ENCODE measurements at places on chromosomes 7 and 10.

- no peak for DNase-seq
These were observed 8.8 kb upstream of the INTS1 start for GRCh38 chr7:1512781-1513656.

DNA sequence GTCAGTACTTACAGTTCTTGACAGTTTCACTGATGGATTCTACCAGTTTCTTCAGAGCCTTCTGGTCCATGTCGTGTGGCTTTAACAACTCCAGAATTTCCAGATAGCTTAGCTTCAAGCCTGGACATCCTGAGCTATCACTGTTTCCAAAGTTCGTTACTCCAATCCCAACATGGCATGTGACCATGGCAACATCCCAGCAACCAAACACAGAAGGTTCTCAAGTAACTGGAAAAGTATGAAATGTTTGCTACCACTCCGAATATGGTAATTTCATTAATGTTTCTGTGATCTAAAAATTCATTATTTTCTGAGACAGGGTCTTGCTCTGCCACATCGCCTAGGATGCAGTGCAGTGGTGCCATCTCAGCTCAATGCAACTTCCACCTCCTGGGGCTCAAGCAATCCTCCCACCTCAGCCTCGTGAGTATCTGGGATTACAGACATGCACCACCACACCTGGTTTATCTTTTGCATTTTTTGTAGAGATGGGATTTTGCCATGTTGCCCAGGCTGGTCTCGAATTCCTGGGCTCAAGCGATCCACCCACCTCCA is 29.3 kb downstream of the RBM48 start:
- DNase-seq: no peak

DNA sequence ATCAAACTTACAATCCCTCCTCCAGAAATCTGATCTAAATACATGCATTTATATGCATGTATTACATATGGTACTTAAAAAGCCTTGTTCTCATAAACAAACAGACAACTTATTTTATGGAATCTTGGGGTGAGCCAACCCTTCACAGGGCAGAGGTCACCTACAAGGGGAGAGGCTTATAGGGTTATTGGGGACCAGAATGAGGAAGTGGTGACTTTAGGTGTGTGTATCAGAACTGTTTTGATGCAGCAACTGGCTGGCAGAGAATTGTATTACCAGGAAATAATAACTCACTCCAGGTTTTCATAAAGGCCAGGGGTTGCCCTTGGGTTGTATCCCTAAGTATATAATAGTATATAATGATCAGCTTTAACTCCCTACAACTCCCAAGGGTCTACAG is 91.1 kb downstream of the SVIL start:
- no peak for DNase-seq

- no peak for DNase-seq
These were observed 40.2 kb downstream of the SND1 start for GRCh38 chr7:127692200-127692599.

- peak; percentile 15 for DNase-seq
These were observed 31.1 kb downstream of the TRIL start for GRCh38 chr7:28926871-28927597.

GRCh38 chr7:51344406-51345138 is 28.0 kb upstream of the COBL start:
- DNase-seq: no peak

- no peak for DNase-seq
These were observed 2.7 kb downstream of the COBL start for GRCh38 chr7:51313738-51314425.

DNA sequence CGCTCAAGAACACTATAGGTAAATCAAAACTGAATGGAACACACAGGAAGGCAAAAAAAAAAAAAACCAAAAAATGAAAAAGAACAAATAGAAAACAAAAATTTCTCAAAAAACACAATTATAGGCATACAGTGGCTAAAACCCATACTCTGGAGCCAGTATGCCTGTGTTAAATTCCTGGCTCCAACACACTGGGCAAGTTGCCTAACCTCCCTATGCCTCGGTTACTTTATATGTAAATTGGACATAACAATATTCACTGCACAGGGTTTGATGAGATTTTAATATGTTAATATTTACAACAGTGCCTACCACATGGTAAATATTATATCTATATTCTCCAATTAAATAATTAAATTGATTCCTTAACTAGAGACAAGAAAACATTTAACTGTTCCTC is 217.1 kb downstream of the HTR7 start:
- DNase-seq: no peak

GRCh38 chr7:138396251-138397070 is 63.6 kb upstream of the TRIM24 start:
- DNase-seq: no peak

GRCh38 chr7:156722043-156722826 is 81.7 kb downstream of the RNF32 start:
- no peak for DNase-seq

- no peak for DNase-seq
These were observed 1.3 kb downstream of the PCBD1 start for GRCh38 chr10:70886921-70887665.

DNA sequence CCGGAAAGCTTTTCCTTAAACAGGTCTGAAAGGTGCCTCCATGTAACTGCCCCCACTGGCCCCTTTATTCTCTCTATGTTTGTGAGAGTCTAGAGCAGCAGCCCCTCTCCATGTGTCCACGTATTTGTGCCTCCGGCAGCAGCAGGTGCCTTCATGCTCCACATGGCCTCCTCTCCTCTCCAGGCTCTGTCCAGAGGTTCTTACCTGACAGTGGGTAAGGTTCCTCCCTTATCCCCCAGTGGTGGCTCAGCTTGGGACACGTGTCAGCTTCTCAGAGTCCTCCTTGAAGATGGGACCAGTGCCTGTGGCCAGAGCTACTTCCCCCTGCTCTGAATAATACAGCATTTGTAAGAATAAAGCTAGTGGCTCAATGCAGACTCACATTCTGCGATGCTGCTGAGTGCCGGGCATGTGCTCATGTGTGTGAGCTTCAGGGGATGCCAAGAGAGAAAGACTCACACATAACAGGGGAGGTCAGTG is 7.9 kb downstream of the CALML3 start:
- no peak for DNase-seq

GRCh38 chr7:119392-120163 is 72.8 kb upstream of the FAM20C start:
- DNase-seq: no peak

- DNase-seq: no peak
These were observed 97.2 kb downstream of the EBF3 start for GRCh38 chr10:129866894-129867293.

DNA sequence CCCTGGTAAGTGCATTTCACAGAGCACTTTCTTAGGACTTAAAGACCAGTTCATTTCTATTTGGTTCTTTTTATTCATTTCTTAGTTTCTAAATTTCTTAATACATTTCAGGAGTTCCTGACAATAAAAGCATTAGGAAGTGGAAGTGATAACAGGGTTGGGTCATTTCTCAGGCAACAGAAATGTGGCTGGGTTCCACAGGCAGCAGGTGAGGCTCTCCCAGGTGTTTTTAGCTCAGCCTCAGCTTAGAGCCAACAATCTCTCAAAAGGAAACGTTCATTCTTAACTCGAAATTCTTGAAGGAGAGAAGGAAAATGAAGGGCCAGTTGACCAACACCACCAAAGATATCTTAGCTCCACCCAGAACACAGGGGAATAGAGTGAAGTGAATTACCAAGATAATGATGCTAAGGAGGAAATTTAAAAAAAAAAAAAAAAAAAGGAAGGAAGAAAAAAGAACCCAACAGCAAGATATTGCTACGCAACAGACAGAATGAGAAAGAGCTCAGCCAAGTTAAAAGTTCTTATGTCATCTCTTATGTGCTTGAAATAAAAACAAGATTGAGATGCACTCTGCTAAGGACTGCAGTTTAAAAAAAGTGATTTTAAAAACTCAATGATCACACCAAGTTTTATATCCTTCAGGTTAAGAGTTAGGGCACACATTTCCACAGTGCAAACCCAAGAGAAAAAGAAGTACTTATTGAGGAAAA is 230.1 kb downstream of the GLI3 start:
- DNase-seq: no peak
